ENCODE measurements at places on chromosomes 1 and 21. TPM values are rescaled to one million over a fixed set of nuclear protein-coding genes. Genes with fewer than 3 reads are reported as not detected.

Gene RCAN3
- 14.8 TPM for total RNA-seq

Gene CTSE
- not detected for total RNA-seq

Gene CELA3A
- not detected for total RNA-seq

Gene TMEM79
- total RNA-seq: 7.5 TPM

Gene OLIG2
- not detected for total RNA-seq

Gene GFI1
- total RNA-seq: 0.20 TPM

Gene CYB5RL
- total RNA-seq: 3.6 TPM

Gene NKAIN1
- total RNA-seq: 1.1 TPM

Gene USP24
- total RNA-seq: 13.2 TPM

Gene ADGRL4
- total RNA-seq: not detected

Gene UMODL1
- total RNA-seq: not detected

Gene TAL1
- total RNA-seq: not detected

Gene DCDC2B
- not detected for total RNA-seq

Gene HTR6
- total RNA-seq: 0.18 TPM

Gene TDRD5
- total RNA-seq: 0.05 TPM

Gene G0S2
- 4.3 TPM for total RNA-seq

Gene CFAP45
- total RNA-seq: 0.83 TPM

Gene MROH9
- total RNA-seq: not detected

Gene OR2L5
- not detected for total RNA-seq

Gene IQCC
- 2.4 TPM for total RNA-seq

Gene INTS3
- 21.0 TPM for total RNA-seq

Gene PLA2G2D
- not detected for total RNA-seq

Gene PI4KB
- total RNA-seq: 23.9 TPM

Gene RUNX3
- 4.2 TPM for total RNA-seq

Data from A549 treated with Hydrocortisone at 1 μM for 4 hours (cell line).